ENCODE measurements at places on chromosomes 5 and 9.
A peak's percentile ranks its signal among the peaks of the same experiment; 100 is the strongest.

GRCh38 chr9:18463991-18464390 lies 10.0 kb upstream of the ADAMTSL1 start:
- no peak for DNase-seq

DNA sequence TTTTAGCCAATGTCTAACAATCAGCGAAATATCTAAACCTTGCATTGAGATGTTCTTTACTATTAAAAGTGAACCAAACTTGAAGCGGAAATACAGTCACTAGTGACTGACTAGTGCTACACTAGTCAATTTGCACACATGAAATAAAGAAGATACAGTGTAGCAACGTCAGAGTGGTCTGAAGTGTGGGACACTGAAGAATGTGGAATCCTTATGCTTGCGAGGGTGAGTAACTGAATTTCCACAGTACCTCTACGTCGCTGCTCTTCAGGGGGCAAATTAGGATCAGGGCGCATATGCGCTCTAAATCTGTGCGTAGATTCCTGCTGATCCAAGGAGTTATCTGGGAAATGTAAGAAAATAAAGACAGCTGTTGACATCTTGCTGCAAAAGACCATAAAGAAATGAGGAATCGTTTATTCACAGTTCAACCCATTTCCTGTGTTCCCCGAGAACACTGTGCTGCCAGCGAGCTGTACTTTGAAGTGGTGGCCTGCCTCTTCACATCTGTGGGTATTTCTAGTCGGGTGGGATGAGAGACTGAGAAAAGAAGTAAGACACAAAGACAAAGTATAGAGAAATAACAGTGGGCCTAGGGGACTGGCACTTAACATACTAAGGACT lies 39.8 kb upstream of the FLT4 start:
- DNase-seq: no peak

- DNase-seq: no peak
Measured at GRCh38 chr5:1642221-1642620, 118.5 kb upstream of the LPCAT1 start.

DNA sequence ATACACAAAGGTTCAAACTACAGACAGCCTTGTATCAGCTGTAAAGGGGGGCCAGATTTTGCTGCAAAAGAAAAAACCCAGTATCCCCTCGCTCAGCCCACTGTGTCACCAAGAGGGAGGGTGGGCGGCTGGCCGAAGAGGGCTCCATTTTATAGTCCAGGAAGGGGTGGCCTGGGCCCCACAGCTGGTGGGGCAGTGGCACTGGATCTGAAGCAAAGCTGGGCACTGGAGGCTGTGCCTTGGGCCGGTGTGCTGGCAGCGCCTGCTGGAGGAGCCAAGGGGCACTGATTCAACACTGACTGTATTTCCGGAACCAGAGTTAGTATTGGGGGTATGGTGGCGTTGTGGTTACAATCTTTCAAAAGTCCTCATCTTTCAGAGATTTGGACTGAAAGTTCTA lies 9.1 kb downstream of the BRD3 start:
- no peak for DNase-seq

DNA sequence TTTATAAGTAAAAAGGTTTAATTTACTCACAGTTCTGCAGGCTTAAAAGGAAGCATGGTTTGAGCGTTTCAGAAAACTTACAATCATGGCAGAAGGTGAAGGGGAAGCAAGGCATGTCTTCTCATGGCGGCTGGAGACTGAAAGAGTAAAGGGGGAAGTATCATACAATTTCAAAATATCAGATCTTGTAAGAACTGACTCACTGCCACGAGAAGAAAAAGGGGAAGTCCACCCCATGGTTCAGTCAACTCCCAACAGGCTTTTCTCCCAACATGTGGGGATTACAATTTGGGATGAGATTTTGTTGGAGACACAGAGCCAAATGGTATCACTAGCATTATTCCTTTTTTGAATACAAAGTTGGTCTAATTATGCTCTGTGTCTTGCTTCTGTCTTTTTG lies 627.9 kb upstream of the ST8SIA4 start:
- DNase-seq: no peak

DNA sequence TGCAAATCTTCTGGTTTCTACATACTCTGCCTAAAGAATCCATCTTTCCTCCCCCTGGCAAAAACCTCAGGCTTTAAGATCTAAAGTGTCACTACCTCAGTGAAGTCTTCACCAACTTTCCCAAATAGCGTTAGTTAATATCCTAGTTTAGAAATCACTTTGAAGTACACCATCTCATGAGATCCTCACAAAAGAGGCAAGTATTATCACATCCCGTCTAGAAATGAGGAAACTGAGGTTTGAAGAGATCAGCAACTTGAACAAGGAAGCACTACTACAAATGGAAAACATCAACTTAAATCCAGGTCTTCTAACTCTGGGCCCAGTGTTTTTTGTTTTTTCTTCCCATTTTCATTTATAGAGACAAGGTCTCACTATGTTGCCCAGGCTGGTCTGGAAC lies 4.6 kb downstream of the AP3B1 start:
- DNase-seq: no peak

GRCh38 chr5:143554187-143554717 lies 150.8 kb upstream of the NR3C1 start:
- DNase-seq: no peak

DNA sequence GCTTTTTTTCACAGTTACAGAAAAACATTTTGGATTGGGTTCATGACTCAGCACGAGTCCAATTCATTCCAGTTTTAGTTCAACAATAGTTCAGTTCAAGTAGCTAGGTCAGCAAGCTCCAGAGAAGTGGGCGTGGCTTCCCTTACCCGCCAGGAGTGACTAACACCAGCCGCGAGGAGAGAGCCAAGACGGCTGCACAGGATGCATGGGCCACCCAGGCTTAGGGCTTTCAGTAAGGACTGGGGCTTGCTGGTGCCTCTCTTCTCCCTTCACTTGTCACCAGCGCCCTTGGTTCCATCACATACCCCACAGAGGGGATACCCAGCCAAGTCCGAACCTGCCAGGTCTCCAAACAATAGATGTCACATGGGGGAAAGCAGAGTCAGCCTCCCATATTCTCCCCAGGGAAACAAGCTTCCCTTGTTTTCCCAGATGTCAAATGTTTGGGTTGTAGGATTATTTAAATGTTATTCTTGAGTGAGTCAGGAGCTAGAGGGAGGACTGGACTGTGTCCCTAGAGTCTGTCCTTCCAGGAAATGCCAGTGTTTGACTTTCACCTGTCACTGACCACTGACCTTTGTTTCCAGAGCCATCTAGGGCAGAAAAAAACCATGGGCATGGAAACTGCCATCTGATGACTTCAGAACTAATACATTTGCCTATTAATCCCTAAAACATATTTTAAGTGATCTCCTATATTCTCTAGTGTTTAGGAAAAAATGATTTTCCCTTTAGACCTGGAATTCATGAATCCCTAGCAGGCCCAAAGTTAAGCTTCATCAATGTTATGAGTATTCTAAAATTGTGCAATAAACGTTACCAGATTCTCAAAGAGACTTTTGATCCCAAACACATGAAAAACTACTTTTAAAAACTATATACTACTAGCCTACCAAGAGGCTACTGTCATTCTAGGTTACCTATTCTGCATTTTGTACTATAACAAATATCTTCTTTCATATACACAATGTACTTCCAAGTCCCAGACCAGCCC lies 51.9 kb downstream of the NIPAL4 start:
- DNase-seq: peak; percentile 7

DNA sequence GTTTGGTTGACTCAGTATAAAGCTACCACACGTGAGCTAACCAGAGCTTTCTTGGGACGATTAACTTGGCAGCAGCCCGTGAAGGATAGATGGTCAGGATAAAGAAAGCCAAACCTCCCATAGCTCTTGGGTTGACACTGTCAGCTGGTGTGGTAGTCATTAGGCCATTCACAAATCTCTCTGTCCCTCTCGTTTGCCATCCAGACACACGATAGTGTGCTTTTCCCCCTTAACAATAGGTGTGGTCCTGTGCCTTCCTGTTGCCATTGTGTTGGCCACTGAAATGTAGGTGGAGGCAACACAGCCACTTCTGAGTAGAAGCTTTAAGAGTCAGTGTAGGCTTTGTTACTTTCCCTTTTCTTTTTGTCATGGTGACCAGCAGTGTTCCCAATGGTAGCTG lies 11.7 kb downstream of the OR13J1 start:
- no peak for DNase-seq

- DNase-seq: no peak
Measured at GRCh38 chr5:53342236-53342635, 138.2 kb upstream of the FST start.

GRCh38 chr5:78050888-78051287 lies 243.6 kb downstream of the AP3B1 start:
- no peak for DNase-seq

GRCh38 chr5:97874491-97874890 lies 691.4 kb upstream of the RIOK2 start:
- DNase-seq: no peak

- no peak for DNase-seq
Measured at GRCh38 chr9:118650417-118650816, 718.8 kb downstream of the BRINP1 start.

GRCh38 chr5:171989276-171989675 lies 17.2 kb downstream of the FBXW11 start:
- DNase-seq: no peak

- DNase-seq: no peak
Measured at GRCh38 chr9:106928350-106928749, 65.4 kb downstream of the ZNF462 start.

DNA sequence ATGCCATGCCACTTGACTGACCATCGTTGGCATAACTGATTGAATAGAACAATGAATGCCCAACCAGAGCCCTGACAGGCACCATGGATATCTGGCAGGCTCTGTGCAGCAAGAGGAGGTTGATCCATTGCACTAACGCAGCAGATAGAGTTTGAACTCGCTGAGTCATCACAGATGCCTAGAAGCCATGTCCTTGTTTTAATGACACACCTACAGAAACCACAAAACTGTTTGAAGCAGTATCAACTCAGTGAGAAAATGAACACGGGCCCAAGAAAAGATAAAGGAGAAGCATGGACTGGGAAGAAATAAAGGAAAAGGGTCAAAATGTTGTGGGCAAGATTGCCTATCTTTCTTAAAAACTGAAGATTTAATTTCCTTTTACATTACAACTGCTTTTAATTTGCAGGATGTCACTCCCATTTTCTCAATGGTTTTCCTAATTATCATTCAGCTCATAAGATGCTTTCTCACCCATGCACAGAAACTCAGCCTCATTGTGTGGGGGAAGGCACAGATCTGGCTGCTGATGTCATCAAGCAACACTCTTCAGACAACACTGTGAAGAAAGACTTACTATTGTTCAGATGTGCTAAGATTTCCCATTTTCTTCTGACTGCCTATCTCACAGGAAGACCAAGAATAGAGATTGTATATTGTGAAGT lies 129.0 kb downstream of the PIK3R1 start:
- DNase-seq: no peak

DNA sequence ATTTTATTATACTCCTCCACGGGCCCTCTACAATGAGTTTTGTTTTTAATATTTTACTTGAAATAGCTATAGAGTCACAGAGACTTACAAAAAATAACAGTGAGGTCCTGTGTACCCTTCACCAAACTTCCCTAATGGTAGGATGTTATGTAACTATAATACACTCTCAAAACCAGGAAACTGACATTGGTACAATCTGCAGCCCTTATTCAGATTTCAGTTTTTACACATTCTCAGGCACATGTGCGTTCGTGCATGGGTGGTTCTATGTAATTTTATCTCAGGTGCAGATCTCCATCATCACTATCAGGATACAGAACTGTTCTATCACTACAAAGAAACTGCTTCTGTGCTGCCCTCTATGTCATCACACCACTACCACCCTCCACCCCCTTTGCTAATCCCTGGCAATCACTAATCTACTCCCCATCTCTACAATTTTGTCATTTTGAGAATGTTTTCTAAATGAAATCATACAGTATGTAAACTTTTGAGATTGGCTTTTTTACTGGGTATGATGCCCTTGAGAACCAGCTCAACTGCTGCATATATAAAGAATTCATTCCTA lies 16.4 kb downstream of the RAB14 start:
- no peak for DNase-seq

DNA sequence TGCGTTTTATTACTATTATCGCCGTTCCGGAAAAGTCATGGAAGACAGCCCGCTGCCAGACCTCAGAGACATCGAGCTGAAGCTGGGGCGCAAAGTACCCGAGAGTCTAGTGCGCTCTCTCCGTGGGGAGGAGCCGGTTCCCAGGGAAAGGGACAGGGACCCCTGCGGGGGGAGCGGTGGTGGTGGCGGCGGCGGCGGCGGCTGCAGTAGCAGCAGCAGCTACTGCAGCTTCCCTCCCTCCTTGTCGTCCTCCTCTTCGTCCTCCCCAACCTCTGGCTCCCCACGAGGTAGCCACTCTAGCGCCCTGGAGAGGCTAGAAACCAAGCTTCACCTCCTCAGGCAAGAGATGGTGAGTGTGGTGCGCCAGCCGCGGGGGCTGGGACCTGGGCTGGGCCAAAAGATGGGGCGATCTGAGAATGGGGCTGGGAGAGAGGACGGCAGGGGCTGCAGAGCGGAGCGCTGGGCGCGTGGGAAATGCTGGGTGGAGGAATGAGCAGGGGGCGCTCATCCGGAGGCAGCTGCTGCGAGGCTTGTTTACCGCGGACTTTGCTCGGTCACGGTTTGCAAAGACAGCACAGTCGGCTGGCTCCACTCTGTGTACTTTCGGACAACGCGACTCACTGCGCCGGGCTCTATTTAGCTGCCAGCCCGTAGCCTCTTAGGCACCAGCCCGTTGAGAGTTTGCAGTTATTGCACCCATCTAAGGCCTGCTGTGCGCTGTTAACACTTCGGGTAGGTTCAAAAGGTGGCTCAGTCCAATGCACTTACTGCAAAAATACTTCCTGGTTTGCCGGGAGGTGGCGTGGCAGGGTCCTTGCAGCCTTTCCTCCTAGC lies 1.1 kb downstream of the LURAP1L start:
- DNase-seq: no peak

GRCh38 chr5:143976055-143976454 lies 164.1 kb downstream of the HMHB1 start:
- DNase-seq: no peak

- no peak for DNase-seq
Measured at GRCh38 chr5:43412644-43413043, 453 bp upstream of the CCL28 start.

DNA sequence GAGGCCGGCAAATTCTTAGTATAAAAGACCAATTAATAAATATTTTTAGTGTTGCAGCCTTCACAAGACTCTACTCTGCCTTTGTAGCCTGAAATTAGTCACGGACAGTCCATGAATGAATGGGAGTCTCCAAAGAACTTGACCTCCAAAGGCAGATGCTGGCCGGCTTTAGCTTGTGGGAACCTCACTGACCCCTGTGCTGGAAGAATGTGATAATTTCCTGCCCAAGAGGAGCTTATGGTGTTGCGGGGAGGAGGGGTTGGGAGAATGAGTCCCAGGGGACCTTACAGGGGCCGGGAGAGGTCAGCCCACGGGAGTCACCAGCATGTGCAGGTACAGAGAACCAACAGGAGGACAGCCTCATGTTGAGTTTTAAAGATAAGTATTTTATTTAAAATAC lies 143.1 kb downstream of the IRX2 start:
- no peak for DNase-seq

DNA sequence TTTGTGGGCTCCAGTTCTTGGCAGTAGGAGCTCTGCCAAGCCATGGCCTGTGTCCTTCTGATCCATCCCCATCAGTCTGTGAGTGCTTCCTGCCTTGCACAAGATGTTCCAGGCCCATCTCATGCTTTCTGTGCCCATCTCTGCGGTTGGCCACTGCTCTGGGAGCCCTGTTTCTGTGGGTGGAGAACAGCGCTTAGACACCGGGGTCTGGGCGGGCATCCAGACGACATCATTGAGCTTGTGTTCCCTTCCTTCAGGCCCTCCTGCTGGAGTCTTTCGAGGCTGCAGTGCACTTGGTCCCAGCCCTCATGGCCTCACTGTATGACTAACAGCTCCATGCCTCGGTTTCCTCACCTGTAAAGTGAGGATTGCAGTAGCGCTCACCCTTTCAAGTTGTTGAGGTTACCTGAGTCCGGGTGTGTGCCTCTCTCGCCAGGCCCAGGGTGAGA lies 14.9 kb upstream of the CARD19 start:
- DNase-seq: no peak

All from activated T-helper 1 cell treated with anti-CD3 and anti-CD28 coated beads, Interleukin-2, amount 50 U/mL, for 16 hours (primary cell).